ENCODE measurements at places on chromosomes 2 and 18.

- peak; percentile 85 for DNase-seq
Observed at GRCh38 chr2:75587954-75588587, 27.3 kb upstream of the EVA1A start.

GRCh38 chr18:75122334-75122958 is 86.5 kb downstream of the PTGR3 start:
- DNase-seq, result no peak

DNA sequence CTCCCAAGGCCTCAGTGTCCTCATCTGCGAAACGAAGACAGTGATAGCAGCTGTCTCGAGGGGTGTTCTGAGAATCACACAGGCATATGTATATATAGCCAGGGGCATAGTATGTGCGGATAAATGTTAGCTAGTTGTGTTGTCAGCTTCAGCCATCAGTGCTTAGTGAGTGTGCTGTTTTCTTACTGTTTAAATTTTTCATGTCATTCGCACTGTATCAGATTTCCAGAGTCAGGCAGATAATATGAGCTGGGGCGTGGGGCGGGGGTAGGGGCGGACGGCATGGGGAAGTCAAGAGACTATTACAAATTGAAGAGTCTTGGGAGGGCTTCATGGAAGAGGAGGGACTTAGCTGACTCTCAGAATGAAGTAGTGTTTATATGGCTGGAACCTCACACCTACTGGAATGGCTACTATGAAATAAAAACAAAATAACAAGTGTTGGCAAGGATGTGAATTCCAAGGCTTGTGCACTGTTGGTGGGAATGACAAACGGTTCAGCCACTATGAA is 7.0 kb downstream of the TRAPPC12 start:
- no peak for DNase-seq

GRCh38 chr2:12293874-12294273 is 422.9 kb upstream of the TRIB2 start:
- no peak for DNase-seq

DNA sequence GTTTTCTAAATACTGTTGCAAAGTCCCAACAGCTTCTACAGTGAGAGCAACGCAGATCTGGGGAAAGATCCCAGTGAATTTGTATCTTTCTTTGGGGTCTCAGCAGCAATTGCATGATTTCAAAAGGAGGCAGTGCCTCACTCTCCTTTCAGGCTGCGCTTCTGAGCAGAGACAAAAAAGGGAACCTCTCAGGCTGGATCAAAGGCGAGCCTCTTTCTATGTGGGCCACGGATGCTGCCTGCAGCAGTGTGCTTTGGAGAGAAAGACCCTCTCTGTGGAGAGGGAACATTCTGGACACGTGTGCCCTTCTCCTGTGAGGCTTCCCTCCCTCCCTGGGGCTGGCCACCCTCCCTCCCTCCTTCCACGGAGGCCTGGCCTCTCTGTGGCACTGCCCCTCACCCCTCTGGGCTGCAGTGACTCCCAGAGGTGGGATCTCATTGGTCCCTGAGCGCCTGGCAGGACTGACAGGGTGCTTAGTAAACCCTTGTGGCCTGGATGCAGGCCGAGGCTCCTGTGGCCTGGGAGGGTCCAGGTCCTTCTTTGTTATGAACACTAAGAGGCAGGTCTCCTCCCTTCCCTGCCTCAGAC is 21.6 kb upstream of the PDIA6 start:
- no peak for DNase-seq

DNA sequence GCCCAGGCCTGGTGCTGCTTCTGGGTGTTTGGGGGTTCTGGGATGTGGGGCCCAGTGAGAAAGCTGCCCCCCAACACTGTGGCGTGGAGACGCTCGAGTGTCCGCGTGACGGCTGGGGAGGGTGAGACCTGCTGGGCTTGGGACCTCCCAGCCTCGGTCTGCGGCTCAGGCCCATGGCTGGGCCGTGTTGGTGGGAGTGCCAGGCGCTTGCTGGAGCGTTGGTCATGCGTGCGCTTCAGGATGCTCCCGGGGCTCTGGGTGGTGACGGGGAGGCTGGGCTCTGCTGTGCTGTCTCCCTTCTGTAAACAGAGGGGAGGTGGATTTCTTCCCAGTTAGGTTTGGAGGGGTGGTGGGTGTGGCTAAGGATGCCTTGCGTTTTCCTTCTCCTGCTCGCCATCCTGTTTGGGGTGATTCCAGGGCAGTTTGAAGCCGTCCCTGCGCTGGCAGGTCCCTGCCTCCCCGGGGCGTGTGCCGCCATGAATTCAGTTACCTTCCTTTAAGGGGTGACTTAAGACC is 606 bp downstream of the GAL3ST2 start:
- no peak for DNase-seq

GRCh38 chr2:109630441-109631430 is 16.6 kb downstream of the SOWAHC start:
- DNase-seq, result no peak

DNA sequence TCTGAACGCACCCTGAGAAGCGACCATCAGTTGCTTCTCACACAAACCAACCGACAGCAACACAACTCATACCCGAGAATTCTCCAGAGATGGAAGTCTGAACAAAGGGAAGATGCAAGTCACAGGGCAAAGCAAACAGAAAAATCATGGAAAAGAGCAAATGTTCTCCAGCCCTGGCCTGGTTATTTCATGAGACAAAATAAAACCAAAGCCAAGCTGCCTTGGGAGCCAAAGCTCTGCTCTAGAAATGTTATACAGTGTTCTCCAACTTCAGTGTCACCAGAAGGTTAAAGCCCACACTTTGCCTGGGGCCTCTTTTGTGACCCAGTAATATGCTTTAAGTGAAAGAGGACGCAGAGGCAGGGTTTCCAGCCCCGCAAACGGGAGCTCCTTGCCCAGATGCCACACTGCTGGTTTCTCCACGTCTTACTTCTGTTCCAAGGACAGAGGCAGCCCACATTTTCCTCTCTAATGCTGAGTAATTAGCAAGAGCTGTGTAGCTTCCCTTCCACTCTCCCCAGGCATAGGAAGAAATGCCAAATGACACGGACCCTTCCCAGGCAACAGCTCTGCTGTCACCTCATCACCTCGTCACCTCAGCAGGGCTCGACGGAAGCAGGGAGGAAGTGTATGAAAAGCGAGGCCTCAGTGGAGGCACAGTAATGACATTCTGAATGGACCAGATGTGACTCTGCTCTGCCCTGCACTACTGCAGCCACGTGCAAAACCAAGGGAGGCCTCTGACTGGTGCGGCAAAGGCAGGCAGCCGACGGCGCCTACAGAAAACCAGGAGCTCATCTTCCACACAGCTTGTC is 64.7 kb downstream of the FBXO15 start:
- no peak for DNase-seq

DNA sequence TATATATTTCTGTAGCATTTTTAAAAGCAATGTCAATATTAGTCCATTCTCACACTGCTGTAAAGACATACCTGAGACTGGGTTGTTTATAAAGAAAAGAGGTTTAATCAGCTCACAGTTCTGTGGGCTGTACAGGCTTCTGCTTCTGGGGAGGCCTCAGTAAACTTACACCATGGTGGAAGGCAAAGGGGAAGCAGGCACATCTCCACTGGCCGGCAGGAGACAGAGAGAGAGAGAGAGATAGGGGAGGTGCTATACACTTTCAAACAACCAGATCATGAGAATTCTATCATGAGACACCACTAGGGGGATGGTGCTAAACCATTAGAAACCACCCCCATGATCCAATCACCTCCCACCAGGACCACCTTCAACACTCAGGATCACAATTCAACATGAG is 43.1 kb downstream of the CHMP3 start:
- no peak for DNase-seq

DNA sequence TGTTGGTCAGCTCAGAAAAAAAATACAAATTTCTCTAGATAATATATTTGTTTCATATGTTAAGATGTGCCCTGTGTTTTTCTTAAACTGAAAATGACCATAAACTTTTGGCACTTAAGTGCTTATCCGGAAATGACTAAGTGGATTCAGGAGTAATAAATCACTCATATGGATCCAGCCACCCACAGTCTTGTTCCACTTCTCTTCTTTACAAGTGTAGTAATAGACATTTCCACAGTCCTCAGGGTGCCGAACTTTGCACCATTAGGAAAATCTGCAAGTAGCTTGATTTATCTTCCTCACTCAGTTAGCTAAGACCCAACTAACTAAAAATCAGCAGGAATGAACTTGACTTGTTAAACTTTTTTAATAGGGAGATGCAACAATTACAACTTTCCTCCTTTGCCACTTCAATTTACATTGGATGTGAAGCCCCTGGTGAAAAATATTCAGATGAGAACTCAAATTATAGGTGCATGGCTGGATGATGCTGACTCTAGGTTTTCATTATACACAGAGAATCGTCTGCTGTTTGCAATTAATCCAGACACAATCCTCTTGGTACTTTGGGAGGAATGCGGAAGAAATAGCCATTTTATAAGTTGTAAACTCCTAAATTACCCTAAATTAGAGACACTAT is 322.5 kb downstream of the ARHGAP15 start:
- DNase-seq, result peak; percentile 86

- no peak for DNase-seq
Observed at GRCh38 chr2:38035968-38036367, 40.0 kb downstream of the CYP1B1 start.

- DNase-seq, result no peak
Observed at GRCh38 chr2:166625670-166626069, 131.6 kb upstream of the SCN7A start.
